HCT116 (cell line): ENCODE measurements at places on chromosomes 2 and 18. TPM values are rescaled to one million over a fixed set of nuclear protein-coding genes. Genes with fewer than 3 reads are reported as not detected.
A peak's percentile ranks its signal among the peaks of the same experiment; 100 is the strongest.

DSG2 gene
- total RNA-seq, result 123 TPM

TRIM43 gene
- not detected for total RNA-seq

CWC22 gene
- total RNA-seq, result 24.7 TPM

FTCDNL1 gene
- total RNA-seq, result 2.6 TPM

KLHL14 gene
- not detected for total RNA-seq

C2orf66 gene
- not detected for total RNA-seq

KRTCAP3 gene
- 65.7 TPM for total RNA-seq

BARD1 gene
- 19.3 TPM for total RNA-seq

ST6GAL2 gene
- total RNA-seq, result not detected

DHRS9 gene
- total RNA-seq, result 0.15 TPM

- DNase-seq, result peak; percentile 83
These were observed 149.2 kb upstream of the NFATC1 start for GRCh38 chr18:79246309-79247108.

GRCh38 chr2:240604939-240605716, 18.6 kb downstream of the CAPN10 start:
- DNase-seq, result no peak

GRCh38 chr2:85796341-85797262, 42.8 kb downstream of the ATOH8 start:
- no peak for DNase-seq

GRCh38 chr18:35236571-35237363, 4.1 kb upstream of the ZNF397 start:
- no peak for DNase-seq

DNA sequence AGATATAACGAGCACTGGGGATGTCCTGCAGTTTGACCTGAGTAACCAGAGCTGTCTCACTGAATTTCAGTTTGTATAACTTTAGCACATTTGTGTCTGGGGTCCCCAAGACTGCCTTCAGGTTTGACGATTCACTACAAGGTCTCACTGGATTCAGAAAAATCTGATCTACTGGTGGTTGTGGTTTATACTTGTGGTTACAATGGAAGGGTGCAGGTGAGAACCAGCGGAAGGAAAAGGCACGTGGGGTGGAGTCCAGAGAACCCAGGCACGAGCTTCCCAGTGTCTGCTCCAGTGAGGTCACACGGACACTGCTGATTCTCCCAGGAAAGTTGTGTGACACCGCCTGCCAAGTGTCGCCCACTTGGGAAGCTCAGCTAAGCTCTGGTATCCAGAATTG, 126.0 kb downstream of the ZNF236 start:
- no peak for DNase-seq

DNA sequence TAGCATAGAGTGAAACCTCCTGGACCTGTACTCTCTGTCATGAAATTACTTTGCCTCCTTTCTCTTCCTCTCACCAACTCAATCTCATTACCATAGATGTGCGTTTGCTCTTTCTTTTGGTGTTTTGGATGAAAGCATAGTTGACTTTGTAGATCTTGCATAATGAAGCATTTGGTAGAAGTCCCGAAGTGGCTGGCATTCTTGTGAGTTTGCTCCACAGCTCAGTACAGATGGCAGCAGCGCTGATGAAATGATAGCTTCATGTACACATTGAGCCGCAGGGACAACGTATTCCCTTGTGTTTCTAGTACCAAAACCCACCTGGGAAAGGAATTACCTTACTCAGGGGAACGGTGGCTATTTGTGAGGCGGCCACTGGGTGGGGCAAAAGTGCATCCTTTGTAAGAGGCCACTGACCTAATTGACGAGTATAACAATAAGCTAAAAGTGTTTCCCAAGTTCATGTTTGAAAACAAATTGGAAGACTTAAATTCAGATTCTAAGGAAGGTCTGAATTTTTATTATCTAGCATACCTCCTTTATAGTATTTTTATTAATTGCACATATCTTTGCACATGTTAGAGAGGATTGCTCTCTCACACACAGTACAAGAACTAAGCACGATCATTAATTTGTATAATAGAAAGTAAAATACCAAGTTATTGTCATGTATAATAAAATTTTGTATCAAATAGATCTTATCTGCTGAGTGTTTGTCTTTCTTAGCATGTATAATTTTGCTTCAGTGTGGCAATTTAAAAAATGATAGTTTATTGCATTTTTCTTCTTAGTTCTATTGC, 25.4 kb upstream of the CDH7 start:
- DNase-seq, result no peak

- peak; percentile 49 for DNase-seq
These were observed 53.0 kb upstream of the ID2 start for GRCh38 chr2:8628866-8629209.

GRCh38 chr2:202129841-202130240, 56.8 kb downstream of the KIAA2012 start:
- no peak for DNase-seq

GRCh38 chr2:223602972-223603371, 811 bp upstream of the SCG2 start:
- DNase-seq, result no peak

GRCh38 chr18:62741118-62741566, 25.8 kb downstream of the PHLPP1 start:
- DNase-seq, result peak; percentile 91
